ENCODE measurements at places on chromosomes 7 and 10.

- DNase-seq = no peak
Measured at GRCh38 chr7:115232041-115232440, 310.1 kb downstream of the MDFIC start.

- DNase-seq = no peak
Measured at GRCh38 chr7:69992938-69993337, 394.7 kb downstream of the AUTS2 start.

DNA sequence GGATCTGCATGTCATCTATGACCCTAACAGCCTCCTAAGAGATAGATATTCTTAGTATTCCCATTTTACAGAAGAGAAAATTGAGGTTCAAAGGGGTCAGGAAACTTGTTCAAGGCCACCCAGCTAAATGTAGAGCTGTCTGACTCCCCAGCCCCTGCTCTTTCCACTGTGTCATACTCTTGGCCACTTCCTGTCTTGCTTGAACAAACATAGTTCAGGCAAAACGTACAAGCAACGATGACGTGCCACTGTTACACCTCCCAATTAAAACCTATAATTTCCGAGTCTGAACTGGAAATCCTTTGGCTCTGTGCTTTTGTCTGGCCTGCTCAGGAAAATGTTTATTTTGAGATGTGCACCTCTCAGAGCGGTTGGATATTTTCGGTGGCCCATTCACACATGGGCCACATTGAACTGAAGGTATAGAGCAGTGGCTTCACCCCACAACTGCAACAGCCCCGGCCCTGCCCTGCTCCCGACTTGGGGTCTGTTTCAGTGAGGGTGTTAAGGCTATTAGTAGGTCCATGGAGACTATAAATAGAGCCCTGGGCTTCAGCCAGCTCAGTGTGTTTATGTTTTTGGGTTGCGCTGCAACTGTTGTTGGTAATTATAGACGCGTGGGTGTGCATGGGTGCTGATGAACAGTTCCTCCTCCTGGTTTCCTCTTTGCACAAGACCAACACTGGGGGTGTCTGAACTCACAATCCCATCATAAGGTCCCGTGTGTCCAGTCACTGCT is 172.3 kb upstream of the ADO start:
- no peak for DNase-seq

DNA sequence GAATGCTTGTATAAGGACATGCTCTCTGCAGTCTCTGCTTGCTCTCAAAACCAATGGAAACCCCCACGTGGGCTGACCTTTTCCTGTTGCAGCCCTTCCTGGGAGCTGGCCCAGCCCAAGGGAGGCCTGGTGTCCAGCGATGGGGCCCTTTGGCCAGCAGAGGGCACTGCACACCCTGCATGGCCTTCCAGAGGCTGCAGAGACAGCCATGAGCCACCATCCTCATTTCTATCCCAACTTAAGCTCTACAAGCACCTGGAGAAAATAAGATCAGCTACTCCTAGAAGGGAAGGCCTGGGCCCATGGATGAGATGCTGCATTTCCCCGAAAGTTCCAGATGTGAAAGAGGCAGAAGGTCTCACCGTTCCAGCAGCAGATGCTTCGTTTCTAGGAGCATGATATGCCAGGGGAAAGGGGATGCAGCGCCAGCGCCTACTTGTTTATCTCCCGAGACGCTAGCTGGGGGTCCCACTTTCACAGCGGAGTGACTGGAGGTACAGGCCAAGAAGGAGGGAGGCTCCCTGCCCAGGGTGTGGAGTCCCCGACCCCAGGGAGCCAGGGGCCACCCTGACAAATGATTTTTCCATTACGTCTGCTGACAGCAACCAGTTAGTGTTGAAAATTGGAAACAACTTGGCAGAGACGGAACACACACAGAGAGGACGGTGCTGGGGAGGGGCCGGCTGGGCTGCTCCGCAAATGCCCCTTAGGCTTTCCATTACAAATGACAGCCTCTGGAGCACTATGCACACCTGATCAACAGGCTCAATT is 106.4 kb downstream of the ZRANB1 start:
- peak; percentile 12 for DNase-seq

- peak; percentile 69 for DNase-seq
Measured at GRCh38 chr7:139775829-139776266, 1.9 kb downstream of the HIPK2 start.

DNA sequence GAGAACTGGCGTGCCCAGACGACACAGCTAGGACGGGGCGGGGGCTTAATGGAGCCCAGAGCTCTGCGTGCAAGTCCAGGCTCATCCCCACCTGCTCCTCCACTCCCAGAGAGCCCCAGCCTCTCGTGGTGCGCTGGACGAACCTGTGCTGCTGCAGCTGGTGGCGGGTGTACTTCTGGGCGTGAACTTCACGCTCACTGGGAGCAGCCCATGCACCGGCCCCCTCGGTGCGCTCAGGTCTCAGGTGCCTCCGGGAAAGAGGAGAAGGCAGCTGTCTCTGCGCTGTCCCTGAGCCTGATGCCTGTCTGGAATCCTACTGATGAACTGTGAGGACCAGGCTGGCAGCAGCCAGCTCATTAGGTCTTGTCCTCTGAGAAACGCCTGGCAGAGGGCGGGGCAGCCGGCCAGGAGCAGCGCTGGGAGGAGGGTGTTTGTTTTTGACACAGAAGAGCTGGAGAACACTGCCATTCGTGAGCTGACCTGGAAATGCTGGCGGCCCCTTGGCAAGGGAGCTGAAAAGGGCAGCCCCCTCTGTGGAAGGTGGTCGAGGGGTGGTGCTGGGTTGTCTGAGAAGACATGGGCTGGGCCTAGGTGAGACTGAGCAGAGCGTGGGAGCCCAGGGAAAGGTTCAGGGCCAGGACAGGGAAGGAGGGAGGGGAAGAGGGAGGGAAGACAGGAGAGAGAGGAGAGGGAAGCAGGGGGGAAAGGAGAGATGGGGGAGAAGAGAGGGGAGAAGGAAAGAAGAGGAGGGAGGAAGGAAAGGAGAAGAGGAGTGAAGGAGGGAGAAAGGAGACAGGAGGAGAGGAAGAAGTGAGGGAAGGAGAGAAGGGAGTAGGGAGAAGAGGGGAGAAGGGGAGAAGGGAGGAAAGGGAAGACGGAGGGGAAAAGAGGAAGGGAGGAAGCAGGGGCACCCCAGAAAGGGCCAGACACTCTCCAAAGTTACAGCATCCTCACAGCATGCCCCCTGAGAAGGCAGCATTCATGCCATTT is 53.5 kb upstream of the TNS3 start:
- DNase-seq = peak; percentile 38

DNA sequence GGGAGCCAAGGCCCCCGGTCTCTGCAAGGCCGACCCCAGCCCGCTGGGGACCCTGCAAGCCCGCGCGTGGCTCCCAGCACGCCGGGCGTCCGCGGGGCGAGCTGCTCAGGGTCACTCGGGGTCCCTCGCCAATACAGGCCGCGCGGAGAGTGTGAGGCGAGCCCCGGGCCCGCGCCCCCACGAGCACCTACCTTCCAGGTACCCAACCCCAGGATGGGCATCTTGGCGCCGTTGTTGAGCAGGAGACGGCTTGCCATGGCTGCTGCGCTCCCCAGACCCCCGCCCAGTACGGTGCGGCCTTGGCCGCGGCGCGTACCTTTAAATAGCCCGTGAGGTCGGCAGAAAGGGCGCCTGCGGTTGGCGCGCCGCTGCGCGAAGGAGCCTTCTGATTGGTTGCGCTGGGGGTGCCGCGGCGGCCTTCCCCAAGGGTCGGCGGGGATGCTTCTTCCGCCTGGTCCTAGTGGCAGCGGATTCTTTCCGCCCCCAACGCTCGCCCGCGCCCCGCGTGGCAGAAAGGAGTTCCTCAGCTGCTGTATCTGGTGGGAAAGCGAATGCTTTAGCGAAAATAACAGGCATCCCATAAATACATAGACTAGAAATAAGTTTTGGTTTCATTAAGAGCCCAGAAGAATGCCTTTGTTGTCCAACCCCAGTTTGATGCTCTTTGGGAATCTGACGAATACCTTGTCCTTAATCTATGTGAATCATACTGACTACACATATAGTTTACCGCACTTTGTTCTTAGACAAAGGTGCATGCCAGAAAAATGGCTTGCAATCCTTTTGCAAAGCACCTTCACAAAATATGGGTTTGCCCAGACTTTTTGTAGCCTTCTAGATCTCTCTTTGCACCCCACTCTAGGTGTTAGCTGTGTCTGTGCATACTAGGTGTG is at the start of gene AKR1B1:
TSS of gene AKR1B1 (minus strand) at position 295 of the 893 bp plus-strand sequence. CDS start at position 257, 38 bp downstream.
- DNase-seq = peak; percentile 85

DNA sequence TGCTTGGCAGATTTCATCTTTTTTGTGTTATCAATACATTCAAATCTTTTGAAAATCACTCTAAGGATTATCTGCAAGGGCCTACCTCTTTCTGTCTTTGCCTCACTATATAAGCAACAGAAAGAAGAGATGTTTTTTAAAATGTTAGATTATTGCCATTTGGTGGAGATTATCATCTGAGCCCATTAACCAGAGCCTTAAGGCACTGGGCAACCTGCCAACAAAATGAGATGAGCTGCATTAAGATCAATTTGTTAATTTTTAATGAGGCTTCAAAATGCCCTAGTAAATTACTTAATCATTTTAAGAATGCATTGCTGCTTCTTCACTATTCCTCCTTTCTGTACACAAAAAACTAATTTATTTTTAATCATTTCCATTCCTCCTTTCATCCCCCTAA is 314.1 kb downstream of the SNX13 start:
- no peak for DNase-seq

DNA sequence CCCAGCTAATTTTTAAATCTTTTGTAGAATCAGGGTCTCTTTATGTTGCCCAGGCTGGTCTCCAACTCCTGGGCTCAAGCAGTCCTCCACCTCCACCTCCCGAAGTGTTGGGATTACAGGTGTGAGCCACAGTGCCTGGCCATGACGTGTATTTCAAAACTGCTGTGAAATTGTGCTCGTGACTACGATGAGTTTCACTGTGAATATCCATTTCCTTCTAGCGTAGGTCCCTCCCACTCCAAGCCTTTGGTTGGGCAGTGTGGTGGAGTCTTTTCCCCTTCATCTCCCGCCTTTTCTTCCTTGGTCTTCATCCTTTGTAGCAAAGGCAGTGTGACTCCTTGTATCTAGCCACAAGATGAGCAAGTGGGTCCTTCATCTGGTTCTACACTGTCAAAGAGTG is 56.2 kb downstream of the CUL1 start:
- no peak for DNase-seq

- DNase-seq = no peak
Measured at GRCh38 chr10:18185621-18186020, 45.4 kb downstream of the CACNB2 start.

GRCh38 chr7:103592844-103593243 is 146.8 kb upstream of the SLC26A5 start:
- DNase-seq = no peak

DNA sequence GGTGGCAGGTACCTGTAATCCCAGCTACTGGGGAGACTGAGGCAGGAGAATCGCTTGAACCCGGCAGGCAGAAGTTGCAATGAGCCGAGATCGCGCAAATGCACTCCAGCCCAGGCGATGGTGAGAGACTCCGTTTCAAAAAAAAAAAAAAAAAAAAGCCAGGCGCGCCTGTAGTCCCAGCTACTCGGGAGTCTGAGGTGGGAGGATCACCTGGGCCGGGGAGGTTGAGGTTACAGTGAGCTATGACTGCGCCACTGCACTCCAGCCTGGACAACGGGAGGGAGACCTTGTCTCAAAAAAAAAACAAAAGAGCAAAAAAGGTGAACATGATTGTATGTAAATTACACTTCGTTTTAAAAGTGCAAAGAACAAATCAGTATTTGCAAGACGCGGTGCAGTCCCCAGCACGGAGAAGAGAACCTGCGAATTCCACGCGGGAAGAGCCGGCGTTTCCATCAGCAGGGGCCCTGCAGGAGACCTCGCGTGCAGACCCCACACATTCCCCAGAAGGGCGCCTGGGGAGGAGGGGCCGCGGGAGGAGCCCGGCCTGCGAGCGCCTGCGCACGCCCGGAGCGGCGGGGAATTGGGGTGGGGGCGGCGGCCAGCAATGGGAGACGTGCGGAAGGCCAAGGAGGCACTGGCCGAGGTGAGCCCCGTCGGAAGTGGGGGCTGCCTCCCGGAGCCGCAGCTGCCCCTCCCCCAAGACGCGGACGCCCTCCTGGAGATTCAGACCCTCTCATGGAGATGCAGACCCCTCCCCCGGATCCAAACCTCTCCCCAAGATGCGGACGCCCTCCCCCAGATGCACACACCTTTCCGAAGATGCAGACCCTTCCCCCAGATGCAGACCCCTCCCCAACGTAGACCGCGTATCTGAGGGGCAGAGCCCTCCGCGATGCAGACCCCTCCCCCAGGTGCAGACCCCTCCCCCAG is 16.7 kb upstream of the SUN1 start:
- peak; percentile 42 for DNase-seq

DNA sequence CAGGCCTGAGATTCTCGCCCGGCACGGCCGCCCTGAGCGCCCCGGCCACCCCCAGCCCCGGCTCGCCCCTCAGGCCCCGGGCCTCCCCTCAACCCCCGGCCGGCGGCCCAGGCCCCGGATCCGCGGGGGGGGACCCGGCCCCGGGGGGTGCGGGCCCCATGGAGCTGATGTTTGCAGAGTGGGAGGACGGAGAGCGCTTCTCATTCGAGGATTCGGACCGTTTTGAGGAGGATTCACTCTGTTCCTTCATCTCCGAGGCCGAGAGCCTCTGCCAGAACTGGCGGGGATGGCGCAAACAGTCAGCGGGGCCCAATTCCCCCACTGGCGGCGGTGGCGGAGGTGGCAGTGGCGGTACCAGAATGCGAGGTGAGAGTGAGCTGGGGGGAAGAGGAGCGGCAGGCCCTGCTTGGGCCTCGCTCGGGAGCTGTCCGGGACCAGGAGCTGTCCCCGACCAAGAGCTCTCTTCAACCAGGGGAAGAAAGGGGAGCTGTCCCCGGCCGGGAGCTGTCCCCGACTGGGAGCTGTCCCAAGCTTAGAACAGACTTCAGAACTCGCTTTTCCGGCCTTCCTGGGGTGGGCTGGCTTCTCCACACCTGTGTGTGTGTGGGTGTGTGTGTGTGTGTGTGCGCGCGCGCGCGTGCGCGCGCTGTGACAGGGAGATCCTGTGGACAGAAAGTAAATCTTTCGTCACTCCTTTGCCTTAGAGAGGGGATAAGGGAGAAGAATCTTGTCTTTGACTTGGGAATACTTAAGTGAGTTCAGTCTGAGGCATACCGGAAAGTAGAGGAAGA is 510 bp downstream of the ZSWIM8 start:
- no peak for DNase-seq

DNA sequence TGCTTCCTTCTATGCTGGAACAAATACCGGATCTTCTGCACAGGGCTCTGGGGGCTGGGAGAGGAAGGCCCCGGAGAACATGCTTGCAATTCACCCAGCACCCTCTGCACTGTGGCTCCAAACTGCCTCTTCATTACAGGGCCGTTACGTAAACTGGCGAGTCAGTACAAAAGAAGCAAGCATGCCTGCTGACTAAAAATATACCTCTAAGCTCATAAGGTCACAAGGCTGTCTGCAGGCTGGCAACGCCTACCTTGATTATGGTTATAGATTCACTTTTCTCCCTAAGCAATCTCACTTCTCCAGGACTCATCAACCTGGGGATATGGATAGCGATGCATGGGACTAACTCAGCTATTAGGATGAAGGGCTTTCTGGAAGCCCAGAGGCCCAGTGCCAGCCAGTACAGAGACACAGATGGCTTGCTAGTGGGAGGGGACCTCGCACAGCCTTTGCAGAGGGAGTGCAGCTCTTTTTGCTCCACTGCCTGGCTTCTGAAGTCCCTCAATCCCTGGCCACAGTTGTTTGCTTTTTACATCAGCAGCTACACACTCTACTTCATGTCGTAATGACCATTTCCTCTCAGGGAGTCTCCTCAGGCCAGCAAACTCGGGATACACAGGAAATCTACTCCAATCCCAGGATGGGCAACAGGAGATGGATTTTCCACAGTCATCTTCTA is 96.1 kb downstream of the SH3PXD2A start:
- DNase-seq = peak; percentile 70

Measured in NCI-H1694 (cell line).